ENCODE measurements at places on chromosomes 6 and 20.

DNA sequence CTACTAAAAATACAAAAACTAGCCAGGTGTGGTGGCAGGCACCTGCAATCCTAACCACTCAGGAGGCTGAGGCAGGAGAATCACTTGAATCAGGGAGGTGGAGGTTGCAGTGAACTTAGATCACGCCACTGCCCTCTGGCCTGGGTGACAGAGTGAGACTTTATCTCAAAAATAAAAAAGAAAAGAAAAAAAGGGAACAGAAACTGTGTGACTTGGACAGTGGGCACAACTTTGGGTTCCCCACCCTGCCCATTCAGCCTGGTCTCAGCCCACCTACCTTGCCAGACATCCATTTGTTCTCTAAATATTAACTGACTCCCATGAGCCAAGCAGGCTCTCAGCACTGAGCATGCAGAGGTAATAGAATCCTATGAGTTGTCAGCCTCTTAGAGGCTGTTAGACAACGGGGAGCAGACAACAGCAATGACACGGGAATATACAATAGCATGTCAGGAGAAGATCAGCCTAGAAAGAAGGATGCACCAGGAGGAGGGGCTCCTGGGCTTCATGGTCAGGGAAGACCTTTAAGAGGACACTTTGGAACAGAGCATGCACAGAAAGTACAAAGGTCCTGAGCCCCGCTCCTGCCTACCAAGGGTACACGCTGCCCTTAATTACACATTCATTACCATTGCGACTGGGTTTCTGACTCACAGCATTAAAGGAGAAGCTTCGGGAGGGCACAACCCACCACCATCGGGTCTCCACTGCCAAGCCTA, 20.0 kb downstream of the FAM209B start:
- DNase-seq = no peak

- DNase-seq = no peak
Observed at GRCh38 chr6:45772051-45772450, 243.6 kb downstream of the CLIC5 start.

DNA sequence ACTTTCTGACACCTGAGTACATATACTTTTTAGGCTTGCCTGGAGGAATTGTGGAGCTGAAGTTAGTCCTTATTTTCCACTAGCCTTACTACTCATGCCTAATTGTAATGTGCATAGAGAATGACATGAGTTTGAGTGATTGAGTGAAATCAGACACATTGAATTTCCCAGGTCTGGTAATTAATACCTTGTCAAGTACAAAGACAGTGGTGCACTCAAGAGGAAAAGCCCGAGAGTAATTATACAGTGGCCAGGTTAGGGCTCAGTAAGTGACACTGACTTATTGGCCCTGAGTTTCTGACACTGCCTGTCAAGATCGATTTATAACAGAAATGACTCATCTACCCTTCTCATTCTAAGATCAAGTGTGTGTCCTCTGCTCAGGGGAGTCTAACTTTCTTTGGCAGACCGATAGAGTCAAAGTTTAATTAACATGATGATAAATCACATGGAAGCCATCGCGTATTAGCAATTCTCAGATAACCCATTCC, 288.3 kb downstream of the TPBG start:
- no peak for DNase-seq

- no peak for DNase-seq
Observed at GRCh38 chr20:6384380-6384779, 261.6 kb upstream of the FERMT1 start.
